Activated T-helper 2 cell treated with anti-CD3 and anti-CD28 coated beads, Interferon-gamma antibody, Interleukin-2, Interleukin-4, amounts not matched to agents 10 μg/mL and 5 μg/mL and 100 μg/mL, durations not matched to agents 14 hours and 24 hours and 36 hours (primary cell): ENCODE measurements at places on chromosomes 2 and 18. TPM values are rescaled to one million over a fixed set of nuclear protein-coding genes. Genes with fewer than 3 reads are reported as not detected.

GRCh38 chr2:222423632-222424275 lies 589 bp upstream of the SGPP2 start:
- DNase-seq = no peak

GRCh38 chr2:235779444-235779896 lies 285.6 kb downstream of the AGAP1 start:
- DNase-seq = peak; percentile 45

- peak; percentile 47 for DNase-seq
These were observed 1.5 kb upstream of the AAK1 start for GRCh38 chr2:69645031-69645431.

- DNase-seq = no peak
These were observed 1.3 kb downstream of the GAL3ST2 start for GRCh38 chr2:241777686-241778627.

- no peak for DNase-seq
These were observed 178.8 kb upstream of the HDAC4 start for GRCh38 chr2:239579524-239580198.

DNA sequence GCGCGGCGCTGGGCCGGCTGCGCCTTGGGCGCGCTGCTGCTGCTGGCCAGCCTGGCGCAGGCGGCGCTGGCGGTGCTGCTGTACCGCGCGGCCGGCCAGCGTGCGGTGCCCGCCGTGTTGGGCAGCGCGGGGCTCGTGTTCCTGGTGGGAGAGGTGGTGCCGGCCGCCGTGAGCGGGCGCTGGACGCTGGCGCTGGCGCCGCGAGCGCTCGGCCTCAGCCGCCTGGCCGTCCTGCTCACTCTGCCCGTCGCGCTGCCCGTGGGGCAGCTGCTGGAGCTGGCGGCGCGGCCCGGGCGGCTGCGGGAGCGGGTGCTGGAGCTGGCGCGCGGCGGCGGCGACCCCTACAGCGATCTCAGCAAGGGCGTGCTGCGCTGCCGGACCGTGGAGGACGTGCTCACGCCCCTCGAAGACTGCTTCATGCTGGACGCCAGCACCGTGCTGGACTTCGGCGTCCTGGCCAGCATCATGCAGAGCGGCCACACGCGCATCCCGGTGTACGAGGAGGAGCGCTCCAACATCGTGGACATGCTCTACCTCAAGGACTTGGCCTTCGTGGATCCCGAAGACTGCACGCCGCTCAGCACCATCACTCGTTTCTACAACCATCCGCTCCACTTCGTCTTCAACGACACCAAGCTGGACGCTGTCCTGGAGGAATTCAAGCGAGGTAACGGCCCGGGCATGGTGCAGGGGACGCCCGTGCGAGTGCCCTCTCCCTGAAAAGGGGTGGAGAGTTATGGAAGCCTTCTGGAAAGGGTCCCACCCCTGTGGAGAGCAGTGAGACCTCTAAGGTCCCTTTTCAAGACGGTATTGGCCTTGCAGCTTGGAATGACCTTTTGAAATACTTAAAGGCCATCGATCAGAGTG lies 1.0 kb downstream of the CNNM3 start:
- DNase-seq = no peak

GRCh38 chr18:5662586-5663090 lies 118.8 kb upstream of the EPB41L3 start:
- DNase-seq = no peak

GRCh38 chr18:32549248-32550110 lies 78.8 kb upstream of the GAREM1 start:
- DNase-seq = no peak

DNA sequence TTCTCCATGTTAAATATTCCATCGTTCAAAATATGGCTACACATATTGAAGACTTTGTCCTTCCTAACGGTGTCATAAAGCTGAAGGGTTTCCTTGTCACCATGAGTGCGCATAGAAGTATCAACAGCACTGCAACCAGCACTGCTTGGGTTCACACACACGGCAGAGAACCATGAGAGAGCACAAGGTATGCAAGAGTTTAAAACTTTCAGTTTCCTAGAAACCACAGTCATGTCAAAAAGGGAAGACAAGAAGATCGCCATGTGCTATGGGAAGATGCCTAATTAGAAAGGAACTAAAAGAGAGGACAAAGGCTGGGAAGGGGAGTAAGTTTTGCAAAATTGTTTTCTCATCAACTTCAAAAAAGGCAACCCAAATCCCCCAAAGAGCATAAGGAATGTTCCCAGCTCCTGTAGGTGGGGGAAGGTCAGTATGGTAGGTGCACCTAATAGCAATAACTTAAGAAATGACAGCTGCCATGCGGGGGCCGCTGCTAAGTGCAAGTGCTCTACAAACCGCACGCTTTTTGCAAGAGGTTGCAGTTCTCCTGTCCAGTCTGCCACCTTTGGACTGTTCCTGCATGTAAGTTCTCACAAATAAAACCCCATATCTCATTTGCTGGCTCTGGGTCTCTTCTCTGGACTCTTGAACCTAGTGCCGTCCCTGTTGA lies 136.8 kb downstream of the TMEM163 start:
- no peak for DNase-seq

GRCh38 chr2:1856922-1857321 lies 112.6 kb upstream of the PXDN start:
- DNase-seq = no peak

GRCh38 chr18:72833471-72833870 lies 34.3 kb downstream of the NETO1 start:
- no peak for DNase-seq

DNA sequence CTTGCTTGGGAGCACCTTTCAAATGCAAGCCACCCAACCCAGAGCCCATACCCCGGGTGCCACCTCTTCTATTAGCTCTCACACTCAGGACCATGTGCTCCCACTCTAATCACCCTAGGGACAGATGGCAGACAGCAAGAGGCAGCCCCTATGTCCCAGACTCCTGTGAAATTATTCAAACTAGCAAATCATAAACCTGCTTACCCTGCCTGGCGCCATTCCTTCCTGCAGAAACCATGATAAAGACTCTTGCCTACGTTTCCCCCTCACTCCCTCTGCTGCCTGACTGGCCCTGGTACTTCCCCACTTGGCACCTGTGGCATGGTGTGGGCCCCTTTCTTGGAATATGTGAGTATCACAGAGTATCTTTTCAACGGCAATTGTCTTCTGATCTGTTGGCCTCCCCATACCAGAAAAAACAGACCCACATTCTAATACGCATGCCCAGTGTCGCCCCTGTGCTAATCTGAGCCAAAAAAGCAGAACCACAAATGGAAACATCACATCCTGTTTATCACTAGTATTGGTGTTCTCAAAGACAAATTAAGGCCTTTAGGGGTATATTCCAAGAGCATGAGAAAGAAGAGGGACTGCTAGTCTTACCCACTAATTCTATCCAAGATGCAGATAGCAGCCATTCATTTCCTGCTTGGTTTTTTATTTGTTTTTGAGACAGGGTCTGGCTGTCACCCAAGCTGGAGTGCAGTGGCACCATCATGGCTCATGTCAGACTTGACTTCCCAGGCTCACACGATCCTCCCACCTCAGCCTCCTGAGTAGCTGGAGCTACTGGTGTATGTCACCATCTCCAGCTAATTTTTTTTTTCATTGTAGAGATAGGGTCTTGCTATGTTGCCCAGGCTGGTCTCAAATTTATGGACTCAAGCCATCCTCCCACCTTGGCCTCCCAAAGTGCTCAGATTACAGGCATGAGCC lies 44.1 kb upstream of the TTC39C start:
- DNase-seq = no peak

Gene WNT6
- not detected in 2 replicates for total RNA-seq

Gene PLCD4
- total RNA-seq = 0.18 and 0.23 TPM in 2 replicates

Gene LRRTM1
- total RNA-seq = not detected in 2 replicates

Gene AKAIN1
- total RNA-seq = not detected in 2 replicates

Gene G6PC2
- total RNA-seq = not detected in 2 replicates

Gene XDH
- total RNA-seq = not detected in 2 replicates

Gene LYG2
- total RNA-seq = not detected in 2 replicates

Gene ARHGAP15
- total RNA-seq = 54.1 and 58.3 TPM in 2 replicates
